ENCODE measurements at places on chromosomes 5 and 9.

- DNase-seq: no peak
Measured at GRCh38 chr9:34143116-34143515, 16.6 kb upstream of the DCAF12 start.

DNA sequence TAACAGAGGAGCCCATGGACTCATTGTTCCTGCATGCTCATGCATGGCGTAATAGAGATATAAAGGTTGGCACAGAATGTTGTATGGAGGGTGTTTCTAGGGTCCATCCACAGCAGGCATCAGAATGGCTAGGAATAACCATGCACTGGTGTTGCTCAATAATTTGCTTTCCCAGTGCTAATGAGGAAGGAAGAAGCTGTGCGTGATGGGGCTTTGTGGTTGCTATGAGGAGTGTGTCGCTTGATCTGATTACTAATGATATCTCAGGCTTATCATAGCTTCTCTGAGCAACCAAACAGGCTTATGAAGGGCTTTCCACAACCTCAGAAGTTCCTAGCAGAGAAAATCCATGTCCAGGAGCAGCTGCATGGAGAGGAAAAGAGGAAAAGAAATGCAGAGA lies 151.3 kb upstream of the TRPC7 start:
- DNase-seq: no peak

GRCh38 chr9:104361207-104361606 lies 142.9 kb upstream of the OR13F1 start:
- DNase-seq: no peak

DNA sequence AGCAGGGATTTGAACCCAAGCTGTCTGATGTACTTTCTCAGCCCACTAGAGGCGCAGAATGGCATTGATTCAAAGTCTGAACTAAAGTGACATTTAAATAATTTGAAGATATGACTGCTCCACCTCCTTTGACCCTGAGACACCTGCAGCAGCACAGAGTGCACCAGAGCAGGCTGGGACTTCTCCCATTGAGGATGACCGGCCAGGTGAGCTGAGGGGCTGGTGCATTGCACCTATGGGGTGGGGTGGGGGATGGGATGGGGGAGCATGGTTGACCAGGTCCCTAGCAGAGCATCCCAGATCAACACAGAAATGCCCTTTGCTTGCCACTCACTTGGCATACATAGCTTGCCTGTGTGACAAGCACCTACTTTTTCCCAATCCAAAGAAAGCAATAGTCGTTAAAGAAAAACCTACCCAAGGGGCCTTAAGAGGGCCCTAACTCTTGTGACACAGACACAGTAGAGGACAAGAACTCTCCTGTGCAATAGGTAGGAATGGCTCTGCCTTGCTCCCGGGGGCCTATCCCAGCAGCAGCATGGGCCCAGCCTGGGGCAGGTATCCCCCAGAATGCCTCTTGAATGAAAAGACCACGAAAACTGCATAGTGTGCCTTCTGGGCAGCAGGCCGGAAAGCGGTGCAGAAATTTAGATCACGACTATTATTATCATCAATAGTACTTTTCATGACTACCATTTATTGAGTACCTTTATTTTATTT lies 6.5 kb downstream of the SH3PXD2B start:
- DNase-seq: no peak

DNA sequence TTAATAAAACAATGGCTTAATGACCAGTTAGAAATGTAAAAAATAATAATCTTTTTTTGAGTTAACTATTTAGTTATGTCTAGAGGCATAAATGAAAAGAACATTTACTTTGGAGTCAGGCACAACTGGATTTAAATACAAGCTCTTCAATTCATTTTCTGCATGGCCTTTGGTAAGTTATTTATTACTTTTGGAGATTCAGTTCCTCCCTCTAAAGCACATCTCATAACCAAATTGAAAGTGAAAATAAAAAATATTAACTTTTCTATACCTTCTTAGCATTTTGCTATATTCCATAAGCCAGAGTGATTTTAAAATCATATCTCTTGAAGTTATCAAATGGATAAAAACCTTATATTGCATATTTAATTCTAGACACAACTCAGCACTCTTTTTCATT lies 434.9 kb upstream of the SMARCA2 start:
- DNase-seq: no peak

All from NCI-H2171 treated with DMSO at 0.1 percent for 48 hours (cell line).